K562 (cell line): ENCODE measurements at places on chromosomes 1 and 21. TPM values are rescaled to one million over a fixed set of nuclear protein-coding genes. Genes with fewer than 3 reads are reported as not detected.

DNA sequence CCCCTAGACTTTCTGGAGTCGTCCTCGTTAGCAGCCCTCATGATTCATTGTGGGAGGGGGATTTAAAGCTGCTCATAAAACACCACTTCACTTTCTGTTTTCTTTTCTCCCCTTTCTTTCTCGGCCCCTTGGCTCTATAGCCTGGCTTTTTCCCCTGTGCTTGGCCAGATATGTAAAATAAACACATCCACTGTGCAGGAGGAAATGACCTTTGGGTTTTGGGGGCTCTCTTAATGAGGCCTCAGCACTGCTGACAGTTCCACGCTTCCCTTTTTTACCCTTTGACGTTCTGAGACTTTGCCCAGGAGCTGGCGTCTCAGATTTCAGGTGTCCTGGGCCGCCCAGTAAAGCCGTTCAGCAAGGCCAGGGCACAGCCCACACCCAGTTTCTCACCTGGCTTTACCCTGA lies 65.7 kb downstream of the RUNX3 start:
- DNase-seq = no peak
- peaks cover 69% of the 10 kb centered on the region for H3K27me3 ChIP-seq

DNA sequence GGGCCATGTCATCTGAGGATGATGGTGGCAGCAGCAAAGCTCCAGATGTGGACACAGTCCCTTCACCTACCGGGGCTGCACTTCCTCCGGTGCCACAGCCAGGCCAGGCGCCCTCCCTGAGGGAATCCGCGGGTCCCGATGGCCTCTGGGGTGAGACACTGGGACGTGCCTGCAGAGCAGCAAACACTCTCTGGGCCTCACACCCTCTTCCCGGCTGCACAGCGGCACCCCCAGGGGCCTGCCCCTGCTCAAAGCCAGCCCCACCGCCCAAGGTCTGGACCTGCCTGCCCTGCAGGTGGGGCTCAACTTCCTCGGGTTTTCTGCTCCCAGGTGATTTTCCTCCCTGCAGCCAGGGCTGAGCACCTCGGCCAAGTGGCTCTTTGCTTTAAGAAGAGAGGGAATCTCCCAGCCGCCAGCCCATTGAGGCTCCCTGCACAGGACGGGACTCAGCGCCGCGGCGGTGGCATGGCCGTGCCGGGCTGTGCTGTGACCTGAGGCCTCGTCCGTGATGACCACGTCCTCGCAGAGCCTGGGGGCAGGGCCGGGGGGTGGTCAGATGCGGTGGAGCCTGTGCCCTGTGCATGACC lies 21.3 kb upstream of the COL18A1 start:
- H3K27me3 ChIP-seq = peaks cover 57% of the 10 kb centered on the region
- H3K4me3 ChIP-seq = no peak overlapping the region
- no peaks in the 10 kb centered on the region for H3K36me3 ChIP-seq

- no peaks in the 10 kb centered on the region for H3K27me3 ChIP-seq
- no peak overlapping the region for H3K4me3 ChIP-seq
- no peaks in the 10 kb centered on the region for H3K36me3 ChIP-seq
- H3K27ac ChIP-seq = no peak overlapping the region
- DNase-seq = no peak
Measured at GRCh38 chr1:66325594-66326380, 208.2 kb upstream of the SGIP1 start.

- no peaks in the 10 kb centered on the region for H3K27me3 ChIP-seq
- no peaks in the 10 kb centered on the region for H3K36me3 ChIP-seq
- no peak for DNase-seq
- no peak overlapping the region for H3K4me3 ChIP-seq
- no peak overlapping the region for H3K27ac ChIP-seq
Measured at GRCh38 chr1:153592748-153593147, 20.2 kb downstream of the S100A16 start.

GRCh38 chr1:54651608-54652007 lies 10.0 kb downstream of the MROH7 start:
- H3K4me3 ChIP-seq = no peak overlapping the region
- peaks cover 9% of the 10 kb centered on the region for H3K27me3 ChIP-seq
- H3K4me1 ChIP-seq = no peaks in the 10 kb centered on the region
- no peaks in the 10 kb centered on the region for H3K36me3 ChIP-seq
- H3K27ac ChIP-seq = no peak overlapping the region

DNA sequence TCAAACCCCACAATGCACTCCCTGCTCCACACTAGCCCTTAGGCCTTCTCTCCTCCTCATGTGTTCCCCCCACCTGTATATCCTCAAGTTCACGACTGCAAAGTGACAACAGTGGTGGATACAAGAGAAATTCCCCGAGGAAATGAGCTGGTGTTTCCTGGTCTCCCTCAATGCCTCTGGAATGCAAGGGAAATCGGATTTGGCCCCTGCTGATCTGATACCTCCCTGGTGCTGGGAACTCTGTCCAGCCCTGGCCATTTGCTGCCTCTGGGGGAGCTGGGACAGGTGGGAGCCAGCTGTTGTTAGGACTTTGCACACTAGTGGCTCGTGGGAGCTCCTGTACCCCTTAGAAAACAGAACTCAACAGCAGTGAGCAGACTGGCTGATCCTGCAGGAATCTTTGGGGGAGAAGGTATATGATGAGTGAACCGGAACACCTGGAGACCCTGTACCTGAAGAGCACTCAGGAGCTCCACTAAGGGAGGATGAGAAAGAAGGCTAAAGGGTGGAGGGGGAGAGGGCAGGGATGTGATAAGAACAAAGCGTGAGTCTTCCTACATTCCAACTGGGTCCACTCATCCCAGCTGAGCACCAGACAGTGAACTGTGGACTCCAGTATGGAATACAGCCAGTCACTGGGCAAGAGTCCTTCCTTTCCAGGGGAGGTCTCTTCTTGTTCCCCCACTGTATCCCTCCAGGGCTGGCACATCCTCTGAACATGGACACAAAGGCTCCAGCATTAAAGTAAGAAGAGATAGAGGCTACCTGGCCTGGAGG lies 69.3 kb downstream of the PLXNA2 start:
- no peak for DNase-seq
- H3K27ac ChIP-seq = no peak overlapping the region
- no peaks in the 10 kb centered on the region for H3K27me3 ChIP-seq
- H3K4me3 ChIP-seq = no peak overlapping the region

The LHX8 gene
- total RNA-seq = not detected in 2 replicates

- no peaks in the 10 kb centered on the region for H3K27me3 ChIP-seq
- no peaks in the 10 kb centered on the region for H3K4me1 ChIP-seq
- H3K4me3 ChIP-seq = no peak overlapping the region
Measured at GRCh38 chr1:209926045-209926444, 12.0 kb upstream of the SYT14 start.

DNA sequence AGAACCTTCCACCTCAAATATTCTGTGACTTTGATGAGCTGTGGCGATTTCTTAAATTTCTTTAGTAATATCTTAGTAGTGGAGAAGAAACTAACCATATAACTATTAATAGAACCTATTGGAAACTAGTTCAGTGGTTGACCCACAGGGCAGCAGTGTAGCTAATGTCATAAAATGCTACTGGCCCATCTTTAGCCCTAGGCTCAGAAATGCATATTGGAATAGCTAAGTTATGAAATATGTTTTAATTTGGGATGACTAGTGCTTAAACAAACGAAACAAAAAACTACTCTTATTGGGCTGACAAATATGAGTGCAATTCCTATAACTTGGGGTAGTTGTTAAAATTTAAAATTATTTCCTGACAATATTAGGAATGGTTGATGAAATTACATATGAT lies 20.2 kb downstream of the MACO1 start:
- DNase-seq = no peak
- peaks cover 63% of the 10 kb centered on the region for H3K36me3 ChIP-seq
- no peaks in the 10 kb centered on the region for H3K27me3 ChIP-seq
- no peak overlapping the region for H3K4me3 ChIP-seq
- H3K27ac ChIP-seq = no peak overlapping the region

DNA sequence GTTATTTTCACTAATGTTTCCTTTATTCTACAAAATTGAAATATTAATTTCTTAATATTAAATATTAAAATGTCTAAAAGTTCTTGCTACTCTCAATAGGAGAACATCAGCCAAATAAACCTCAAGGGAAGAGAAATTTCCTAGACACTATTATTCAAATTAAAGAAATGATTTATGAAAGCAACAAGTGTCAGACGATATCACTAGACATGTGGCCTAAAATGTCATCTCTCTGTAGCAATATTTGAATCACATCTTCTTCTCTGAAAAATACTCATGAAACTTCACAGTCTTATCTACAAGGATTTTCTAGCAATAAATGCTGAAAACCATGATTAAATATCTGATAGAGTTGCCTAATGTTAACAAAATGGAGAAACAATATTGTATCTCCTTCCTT lies 2.5 kb upstream of the SERBP1 start:
- no peaks in the 10 kb centered on the region for H3K27me3 ChIP-seq
- no peak for DNase-seq
- H3K36me3 ChIP-seq = peaks cover 21% of the 10 kb centered on the region
- no peak overlapping the region for H3K4me3 ChIP-seq

DNA sequence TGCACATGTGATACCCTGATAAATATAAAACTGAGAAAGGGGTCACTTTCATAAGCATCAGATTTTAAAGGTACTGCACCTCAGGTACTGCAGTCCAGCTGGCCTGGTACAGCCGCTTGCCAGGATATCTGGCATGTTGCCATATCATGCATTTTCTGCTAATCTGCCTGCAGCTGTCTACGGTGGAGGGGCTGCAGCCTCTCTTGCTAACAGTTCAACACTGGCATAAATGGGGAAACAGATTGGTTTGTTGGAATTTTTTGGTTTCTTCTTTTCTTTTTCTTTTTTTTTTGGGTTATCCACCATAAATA lies 71.5 kb downstream of the MIS18A start:
- H3K27ac ChIP-seq = no peak overlapping the region
- no peak overlapping the region for H3K4me3 ChIP-seq
- no peak for DNase-seq
- H3K27me3 ChIP-seq = 0 out of 3 replicates have a peak, but pooled peaks cover 2% of the 10 kb centered on the region
- H3K36me3 ChIP-seq = no peaks in the 10 kb centered on the region

The FCRL5 gene
- total RNA-seq = not detected in 2 replicates

GRCh38 chr1:82731216-82731615 lies 930.5 kb downstream of the ADGRL2 start:
- H3K4me1 ChIP-seq = no peaks in the 10 kb centered on the region
- no peaks in the 10 kb centered on the region for H3K36me3 ChIP-seq
- H3K27me3 ChIP-seq = no peaks in the 10 kb centered on the region
- H3K4me3 ChIP-seq = no peak overlapping the region

The TMEM50A gene
- total RNA-seq = 133 and 137 TPM in 2 replicates

The MATN1 gene
- total RNA-seq = 1.8 and 2.3 TPM in 2 replicates

The DYNLT5 gene
- total RNA-seq = not detected in 2 replicates

The MROH9 gene
- total RNA-seq = not detected in 2 replicates

DNA sequence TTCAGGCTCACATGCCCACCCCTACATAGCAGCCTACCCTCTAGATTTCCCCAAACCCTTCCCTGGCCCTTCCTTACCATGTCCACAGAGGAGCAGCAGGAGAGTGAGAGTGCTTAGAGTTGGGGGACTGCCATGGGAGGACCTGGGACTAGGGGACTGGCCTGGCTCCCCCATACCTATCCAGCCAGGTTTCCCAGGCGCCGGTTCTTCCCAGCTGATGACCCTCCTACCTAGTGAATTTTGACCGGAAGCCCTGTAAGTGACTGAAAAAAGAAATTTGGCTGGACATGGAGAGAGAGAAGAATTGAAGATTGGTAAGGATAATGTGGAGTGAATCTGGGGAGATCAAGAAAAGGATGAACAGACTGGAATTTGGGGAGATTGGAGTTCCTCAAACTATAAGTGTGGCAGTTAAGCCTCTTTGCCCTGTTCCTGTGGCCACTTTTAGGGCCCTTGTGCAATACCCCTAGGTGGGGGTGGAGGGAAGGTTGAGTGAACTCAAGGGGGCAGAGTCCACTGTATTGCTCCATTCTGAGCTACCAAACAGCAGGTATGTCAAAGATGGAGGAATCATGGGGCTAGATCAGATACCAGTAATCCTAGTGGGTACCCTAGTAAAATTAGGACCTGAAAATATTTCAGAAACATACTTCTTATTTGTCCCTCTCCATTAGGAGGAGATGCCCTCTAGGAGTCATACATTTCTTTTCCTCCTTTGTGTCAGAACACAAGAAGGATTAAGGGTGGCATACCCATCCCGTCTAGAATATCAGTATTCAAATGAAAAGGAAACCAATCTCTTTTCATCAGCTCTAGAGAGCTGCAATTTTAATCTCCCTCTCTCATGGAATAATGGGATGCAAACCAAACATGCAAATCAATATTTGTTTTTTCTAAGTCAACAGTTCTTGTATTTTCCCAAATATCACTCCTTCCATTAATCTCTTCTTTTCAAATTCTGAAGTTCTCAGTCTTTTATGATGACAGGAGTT lies 1.2 kb downstream of the HJV start:
- H3K27me3 ChIP-seq = no peaks in the 10 kb centered on the region
- peak overlapping the region; percentile 22; the same call in 1 of the 2 replicates for H3K4me3 ChIP-seq
- peak overlapping the region; percentile 80; the same call in 1 of the 3 replicates for H3K27ac ChIP-seq
- no peaks in the 10 kb centered on the region for H3K36me3 ChIP-seq
- DNase-seq = no peak
- peaks cover 30% of the 10 kb centered on the region for H3K4me1 ChIP-seq

GRCh38 chr1:74590288-74590687 lies 77.9 kb upstream of the LRRC53 start:
- H3K4me1 ChIP-seq = no peaks in the 10 kb centered on the region
- no peak overlapping the region for H3K27ac ChIP-seq
- no peak for DNase-seq
- H3K36me3 ChIP-seq = no peaks in the 10 kb centered on the region
- no peak overlapping the region for H3K4me3 ChIP-seq

DNA sequence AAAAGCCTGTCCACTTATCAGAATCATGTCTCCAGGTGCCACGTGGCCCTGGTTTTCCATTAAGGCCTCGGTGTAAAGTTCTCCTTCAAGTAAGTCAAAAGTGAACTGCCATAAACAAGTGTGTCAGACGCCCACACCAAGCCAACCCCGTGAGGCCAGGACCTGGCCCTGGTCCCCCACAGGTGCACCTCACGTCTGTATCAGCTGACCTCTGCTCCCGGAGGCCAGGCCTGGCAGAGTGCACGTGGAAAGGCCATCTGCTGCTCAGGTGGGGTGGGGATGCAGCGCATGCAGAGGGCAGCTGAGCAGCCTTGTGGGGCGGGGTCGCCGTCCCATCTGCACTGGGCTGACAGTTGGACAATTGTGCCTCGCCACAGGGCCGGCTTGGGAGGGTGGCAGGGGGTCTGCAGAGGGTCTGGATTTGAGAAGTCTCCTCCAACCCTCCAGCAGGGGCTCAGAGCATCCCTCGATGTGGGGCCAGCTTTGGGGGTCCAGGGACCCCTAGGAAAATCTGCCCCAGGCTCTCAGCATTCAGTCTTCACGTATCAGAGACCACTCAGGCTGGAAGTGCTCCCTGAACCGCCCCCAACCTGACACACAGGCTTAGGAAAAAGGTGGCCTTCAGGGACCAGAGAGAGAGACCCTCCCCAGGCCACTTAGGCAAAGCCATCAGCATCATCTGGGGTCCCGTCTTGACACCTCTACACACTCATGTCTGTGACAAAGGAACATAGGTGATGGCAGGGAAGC lies 3.0 kb downstream of the SLC19A1 start:
- H3K4me1 ChIP-seq = peaks cover 7% of the 10 kb centered on the region; the same call in 2 of the 3 replicates
- H3K27ac ChIP-seq = no peak overlapping the region
- no peak overlapping the region for H3K4me3 ChIP-seq

The ERICH3 gene
- not detected in 2 replicates for total RNA-seq
